ENCODE measurements at places on chromosomes 7 and 10.

- no peak for DNase-seq
These were observed 244.1 kb downstream of the FRMD4A start for GRCh38 chr10:14086596-14086995.

DNA sequence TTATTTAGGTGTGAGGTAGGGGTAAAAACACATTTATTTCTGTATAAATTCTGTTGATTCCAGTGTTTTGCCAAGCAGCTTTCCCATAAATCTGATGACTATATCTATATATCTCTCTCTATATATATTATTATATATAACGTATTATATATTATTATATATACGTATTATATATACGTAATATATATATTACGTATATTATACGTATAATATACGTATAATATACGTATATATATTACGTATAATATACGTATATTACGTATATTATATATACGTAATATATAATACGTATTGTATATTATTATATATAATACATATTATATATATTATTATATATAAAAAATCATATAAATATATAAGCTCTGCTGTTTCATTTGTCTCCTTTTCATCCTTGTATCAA, 163.5 kb downstream of the GPR158 start:
- no peak for DNase-seq

DNA sequence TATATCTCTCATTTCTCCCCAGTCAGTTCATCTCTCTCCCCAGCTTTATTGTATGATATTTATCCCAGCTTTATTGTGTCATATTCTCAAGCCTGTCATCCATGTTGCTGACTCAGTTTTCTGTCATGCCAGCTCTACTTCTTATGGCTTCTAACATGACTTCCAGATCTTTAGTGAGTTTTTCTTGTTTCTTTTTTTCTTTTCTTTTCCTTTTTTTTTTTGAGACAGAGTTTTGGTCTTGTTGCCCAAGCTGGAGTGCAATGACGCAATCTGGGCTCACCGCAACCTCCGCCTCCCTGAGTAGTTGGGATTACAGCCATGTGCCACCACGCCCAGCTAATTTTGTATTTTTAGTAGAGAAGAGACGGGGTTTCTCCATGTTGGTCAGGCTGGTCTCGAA, 28.7 kb upstream of the CALU start:
- no peak for DNase-seq

GRCh38 chr10:119377958-119378736, 164.4 kb downstream of the RGS10 start:
- DNase-seq, result no peak

DNA sequence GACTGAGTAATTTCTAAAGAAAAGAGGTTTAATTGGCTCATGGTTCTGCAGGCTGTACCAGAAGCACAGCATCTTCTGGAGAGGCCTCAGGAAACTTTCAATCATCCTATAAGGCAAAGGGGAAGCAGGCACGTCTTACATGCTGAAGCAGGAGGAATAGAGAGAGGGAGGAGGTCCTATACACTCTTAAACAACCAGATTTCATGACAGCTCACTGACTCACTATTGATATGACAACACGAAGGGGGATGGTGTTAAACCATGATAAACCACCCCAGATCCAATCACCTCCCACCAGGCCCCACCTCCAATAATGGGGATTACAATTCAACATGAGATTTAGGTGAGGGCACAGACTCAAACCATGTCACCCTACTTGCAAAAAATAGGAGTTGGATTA, 201.5 kb downstream of the CDK14 start:
- no peak for DNase-seq

DNA sequence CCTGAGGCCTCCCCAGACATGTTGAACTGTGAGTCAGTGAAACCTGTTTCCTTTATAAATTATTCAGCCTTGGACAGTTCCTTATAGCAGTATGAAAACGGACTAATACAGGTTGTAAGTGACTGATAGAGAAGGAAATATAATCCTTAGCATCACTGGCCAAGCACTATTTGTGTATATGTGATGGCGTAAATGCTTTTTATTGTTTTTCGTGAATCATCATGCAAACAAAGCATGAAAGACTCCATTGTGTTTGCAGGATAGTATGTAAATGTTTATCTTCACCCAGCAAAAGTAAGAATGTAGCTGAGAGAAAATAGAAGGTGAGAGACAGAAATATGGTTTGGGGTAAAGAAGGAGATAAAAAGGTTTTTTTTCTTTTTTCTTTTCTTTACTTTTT, 92.5 kb upstream of the LRGUK start:
- DNase-seq, result no peak

GRCh38 chr7:18208921-18209320, 181.3 kb upstream of the PRPS1L1 start:
- DNase-seq, result no peak

DNA sequence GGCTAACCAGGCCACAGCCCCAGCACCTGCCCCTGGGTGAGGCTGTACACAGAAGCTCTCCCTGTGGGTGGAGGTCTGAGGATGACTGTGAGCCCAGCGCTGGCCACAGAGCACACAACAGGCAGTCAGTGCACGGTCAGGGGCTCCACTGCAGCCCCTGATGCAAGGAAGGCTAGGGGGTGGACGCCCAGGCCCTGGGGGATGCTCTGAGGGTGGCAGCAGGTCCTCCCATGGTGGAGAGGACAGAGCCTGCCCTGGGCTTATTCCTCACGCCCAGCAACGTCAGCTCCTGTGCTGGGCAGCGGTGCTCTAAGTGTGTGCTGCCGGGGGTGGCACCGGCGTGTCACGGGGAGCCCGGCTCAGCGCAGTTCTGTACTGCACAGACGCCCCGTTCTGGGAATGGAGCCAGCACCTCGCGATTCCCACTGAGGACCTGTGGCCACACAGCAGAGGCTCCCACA, 223.2 kb downstream of the MAD1L1 start:
- DNase-seq, result no peak

GRCh38 chr10:44853148-44853734, 57.9 kb upstream of the TMEM72 start:
- DNase-seq, result no peak

DNA sequence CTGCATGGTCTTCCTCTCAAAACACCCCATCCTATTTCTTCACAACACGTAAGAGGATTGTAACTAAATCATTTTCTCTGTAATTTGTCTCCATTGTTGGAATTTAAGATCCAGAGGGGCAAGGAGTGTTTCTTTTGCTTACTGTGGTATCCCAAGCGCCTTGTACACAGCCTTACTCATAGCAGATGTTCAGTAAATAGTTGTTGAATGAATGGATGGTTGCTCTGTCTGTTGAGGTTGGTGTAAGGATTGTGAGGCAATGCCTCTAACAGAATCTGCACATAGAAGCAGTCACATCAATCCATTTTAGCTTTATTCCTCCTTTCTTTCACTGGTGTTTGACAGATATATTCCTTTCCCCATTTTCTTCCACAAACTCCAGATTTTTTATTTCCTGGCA, 90.1 kb downstream of the ZNF365 start:
- no peak for DNase-seq

DNA sequence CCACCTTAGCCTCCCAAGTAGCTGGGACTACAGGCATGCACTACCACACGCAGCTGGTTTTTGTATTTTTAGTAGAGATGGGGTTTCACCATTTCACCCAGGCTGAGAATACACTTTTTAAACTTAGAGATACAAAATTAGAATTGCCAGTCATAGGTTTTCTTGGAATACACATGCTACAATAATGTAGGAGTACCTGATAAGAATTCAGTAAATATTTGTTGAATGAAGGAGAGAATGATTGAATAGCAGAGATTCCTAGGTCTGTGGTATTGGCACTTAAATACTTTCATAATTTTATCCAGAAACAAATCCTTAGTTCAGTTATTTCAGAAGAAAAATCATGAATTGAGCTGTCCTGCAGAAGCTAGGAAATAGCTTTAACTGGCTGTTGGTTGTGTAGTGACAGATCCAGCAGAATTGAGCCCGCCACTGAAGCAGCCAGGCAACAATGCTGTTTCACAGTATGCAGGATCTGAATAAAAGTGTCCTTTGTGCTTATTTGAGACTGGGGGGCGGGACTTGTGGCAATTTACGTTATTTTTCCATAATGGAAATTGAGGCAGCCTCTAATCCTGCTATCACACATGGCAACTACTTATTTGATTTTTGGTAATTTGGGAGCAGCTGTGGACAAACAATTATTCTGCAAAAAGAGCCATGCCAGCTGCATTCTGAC, 31.5 kb downstream of the NRF1 start:
- no peak for DNase-seq

DNA sequence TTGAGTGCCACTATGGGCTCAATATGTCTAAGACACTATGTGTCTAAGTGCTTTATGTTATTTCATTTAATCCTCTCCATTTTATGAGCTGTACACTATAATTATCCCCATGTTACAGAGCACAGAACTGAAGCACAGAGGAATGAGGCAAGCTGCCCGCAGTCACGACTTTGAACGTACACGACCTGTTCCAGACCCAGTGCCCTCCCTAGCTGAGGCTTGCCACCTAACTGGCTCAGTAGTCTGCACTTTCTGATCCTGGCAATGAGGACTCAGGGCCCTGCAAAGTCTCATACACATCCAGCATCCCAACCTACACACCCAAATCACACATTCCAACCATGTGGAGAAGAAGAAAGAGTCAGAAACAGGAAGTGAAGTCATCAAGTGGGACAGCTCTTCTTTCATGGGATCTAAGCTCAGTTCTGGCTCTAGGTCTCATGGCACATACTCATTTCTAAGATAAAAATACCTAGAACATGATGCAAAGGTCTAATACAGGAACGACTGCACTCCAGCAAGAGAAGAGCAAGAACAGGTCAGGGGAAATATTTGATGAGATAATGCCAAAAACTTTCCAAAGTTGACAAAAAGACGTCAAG, 42.4 kb upstream of the DDC start:
- DNase-seq, result no peak

DNA sequence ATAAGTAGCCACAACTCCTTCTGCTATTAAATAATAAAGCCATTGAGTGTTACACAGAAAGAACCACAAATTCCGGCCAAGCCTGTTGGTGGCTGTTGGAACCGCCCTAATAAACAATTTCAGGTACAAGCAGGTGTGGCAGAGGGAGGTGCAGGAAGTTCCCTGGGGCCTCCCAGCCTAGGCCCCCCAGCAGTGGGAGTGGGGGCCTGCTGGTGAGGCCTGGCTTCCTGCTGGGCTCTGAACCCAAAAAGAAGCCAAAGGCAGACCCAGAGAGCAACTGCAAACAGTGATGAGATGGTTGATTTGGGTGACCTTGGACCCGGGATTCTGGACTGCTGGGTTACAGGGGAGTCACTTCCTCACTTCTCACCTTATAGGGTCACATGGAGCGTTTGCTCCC, 21.0 kb upstream of the LMTK2 start:
- no peak for DNase-seq

DNA sequence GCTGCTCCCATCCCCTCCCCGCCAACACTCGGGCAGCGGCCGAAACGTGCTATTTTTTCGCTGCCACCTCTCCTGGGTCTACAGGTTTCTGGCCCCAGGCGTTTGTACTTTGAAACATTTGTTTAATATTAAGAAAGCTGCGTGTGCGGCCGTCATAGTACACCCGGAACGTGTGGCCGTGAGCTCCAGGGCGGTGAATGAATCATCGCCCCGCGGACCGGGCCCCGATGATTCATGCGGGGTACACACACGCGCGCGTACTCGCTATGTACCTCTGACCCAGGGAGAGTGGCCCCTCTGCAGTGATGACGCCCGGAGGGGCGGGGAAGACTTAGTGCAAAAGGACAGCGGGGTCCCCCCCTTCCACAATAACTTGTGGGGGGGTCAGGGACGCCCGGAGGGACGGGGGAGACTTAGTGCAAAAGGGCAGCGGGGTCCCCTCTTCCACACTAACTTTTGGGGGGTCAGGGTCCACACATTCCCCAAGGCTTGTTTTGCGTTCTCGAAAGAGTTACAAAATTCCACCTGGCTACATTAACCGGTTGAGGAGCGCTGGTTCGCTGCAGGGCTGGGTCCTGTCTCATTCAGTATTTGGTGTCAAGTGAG, 56.5 kb upstream of the PCGF5 start:
- DNase-seq, result peak; percentile 21

DNA sequence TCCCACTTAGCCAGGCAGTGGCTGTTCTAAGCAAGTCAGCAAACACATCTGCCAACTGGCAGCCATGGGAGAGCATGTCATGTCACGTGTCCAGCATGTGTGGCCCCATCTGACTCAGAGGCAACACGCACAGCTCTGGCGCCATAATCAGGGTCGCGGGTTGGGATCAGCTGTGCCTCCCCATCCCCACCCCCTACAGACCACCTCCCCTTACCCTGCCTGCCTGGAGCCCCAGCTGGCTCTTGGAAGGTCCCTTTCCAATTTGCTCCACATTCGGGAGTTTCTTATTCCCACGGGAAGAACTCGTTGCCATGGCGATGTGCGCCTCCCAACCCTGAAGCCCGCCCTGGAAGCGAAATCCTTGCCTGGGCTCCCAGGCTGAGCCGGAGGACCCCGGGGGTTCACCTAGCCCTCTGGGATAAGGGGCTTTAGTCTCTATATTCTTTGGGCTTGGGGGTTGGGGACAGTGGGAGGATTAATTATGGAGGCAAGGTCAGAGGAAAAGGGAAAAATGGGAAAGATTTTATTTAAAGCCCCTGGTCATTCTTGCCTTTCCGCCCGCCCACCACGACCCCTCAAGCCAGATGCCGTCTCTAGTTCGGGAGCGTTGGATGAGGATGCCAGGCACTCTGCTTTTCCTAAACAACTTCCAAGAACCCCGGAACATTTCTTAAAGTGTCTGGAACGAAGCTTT, 283.7 kb downstream of the ZEB1 start:
- no peak for DNase-seq

DNA sequence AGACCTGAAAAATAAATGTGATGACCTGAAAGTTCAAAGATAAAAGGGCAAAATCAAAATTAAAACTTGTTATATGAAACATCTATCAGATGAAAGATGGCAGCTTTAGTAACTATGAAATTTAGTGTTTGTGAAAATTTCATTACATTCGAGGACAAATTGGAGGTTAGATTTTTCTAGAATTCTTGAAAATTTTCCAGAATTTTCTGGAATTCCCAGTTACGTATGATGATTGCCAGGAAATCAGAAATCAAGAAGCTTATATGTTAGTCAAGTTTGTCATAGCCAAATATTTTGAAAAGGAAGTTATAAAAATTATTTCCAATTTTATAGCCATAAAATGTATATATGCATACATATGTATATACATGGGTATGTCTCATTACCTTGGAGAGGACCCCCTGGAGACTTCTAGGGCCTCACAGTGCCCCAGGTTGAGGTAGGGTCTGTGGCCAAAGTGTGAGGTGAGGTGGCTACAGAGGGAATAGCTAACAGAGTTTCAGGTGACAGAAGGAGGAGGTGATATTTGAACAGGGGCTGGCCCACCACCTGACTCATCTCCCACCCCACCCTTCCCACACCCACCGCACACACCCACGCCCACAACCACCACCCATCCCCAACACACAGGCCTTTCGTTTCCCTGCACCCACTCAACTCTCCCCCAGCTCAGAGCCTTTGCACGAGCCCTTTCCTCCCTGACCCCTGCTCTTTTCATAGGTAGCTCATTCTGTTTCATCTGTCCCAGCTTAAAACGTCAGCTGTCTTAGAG, 21.5 kb downstream of the C10orf105 start:
- peak; percentile 50 for DNase-seq

DNA sequence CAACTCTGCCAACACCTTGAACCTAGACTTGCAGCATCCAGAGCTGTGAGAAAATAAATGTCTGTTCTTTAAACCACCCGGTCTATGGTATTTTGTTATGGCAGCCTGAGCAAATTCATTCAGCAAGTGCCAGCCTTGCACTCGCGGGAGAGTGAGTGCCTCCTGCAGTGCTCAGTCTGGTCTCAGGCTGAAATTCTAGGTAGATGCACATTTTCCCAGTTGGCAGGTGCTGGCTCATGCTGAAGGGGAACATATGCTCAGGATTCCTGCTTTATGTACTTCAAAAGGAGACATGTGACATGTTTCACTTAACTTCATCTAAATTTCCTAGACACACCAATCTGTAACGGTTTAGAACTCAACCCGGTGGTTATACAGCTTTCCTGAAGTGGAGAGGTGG, 170.8 kb downstream of the MGMT start:
- no peak for DNase-seq

Data from GM12892 (cell line).